ENCODE measurements at places on chromosomes 7 and 10.
A peak's percentile ranks its signal among the peaks of the same experiment; 100 is the strongest.

GRCh38 chr7:142482891-142483658, 225.2 kb upstream of the PRSS58 start:
- DNase-seq = peak; percentile 63

- DNase-seq = no peak
Observed at GRCh38 chr7:13293264-13294002, 606.0 kb downstream of the ARL4A start.

GRCh38 chr10:17220652-17221100, 7.4 kb upstream of the VIM start:
- DNase-seq = no peak

GRCh38 chr10:71725998-71726579, 6.5 kb upstream of the C10orf105 start:
- peak; percentile 27 for DNase-seq

DNA sequence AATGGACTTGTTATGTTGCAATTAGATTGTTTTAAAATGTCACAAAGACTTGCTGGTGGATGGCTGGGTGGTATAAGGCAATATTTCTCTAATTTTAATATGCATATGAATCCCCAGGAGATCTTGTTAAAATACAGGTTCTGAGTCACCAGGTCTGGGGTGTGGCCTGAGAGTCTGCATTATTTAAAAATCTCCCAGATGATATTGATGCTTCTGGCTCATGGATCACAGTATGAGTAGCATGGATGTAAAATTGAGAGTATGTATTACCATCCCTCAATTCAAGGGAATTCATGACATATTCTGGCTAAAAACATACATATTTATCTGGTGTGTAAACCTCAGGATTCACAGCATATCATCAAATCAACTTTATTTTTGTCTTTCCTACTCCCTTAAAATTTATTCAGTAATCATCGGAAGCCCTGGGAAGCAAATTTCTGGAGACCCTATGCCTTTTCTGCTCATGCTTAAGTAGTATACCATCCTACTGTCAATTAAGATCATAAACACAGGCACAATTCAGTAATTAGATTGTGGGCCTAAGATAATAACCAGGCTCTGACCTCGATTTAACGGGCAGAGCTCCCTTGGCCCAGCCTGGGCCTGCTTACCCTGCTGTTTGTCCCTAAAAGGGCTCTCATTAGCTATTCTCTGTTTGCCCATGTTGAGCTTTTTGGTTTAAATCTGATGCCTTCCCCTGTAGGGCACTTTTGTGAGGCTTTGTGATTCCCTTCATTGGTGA, 29.6 kb upstream of the ICA1 start:
- DNase-seq = peak; percentile 9

DNA sequence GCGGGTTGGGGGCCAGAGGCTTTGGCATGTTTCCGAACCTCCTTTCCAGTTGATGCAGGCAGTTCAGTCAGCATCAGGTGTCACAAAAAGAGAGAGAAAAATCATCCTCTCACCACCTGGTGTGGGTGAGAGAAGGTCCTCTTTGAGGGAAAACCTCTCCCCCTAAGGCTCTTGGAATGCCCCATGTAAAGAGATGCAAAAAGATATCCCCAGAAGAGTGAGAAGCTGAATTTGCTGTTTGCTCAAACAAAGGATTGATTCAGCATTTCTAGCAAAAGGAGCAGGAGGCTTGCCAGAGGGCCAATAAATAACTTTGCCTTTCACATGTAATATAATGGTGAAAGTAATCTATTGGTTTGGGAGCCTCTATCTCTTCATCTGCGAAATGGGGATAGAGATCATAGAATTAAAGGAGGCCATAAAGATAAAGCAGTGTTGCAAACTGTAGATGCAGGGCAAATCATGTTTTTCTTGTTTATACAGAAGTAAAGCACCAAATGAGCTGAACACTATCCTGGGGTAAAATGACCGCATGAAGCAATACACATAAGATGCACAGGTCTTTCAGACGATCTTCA, 425.9 kb downstream of the LRMDA start:
- DNase-seq = no peak

DNA sequence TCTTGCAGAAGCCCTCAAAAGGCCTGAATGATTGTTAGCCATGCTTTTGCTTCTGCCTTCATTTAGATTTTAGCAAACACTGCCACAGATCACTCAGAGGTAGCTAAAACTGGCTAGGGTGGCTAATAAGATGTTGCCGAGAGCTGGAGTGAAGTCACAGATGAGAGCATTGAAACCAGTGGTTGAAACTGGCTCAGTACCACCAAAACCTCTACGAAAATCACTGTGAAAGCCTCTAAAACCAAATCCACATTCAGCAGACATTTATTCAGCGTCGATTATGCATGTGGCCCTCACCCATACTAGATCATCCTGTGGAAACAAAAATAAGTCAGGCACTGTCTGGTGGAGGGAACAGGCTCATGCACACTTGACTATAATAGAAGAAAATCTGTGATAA, 50.8 kb downstream of the PIK3CG start:
- DNase-seq = no peak

DNA sequence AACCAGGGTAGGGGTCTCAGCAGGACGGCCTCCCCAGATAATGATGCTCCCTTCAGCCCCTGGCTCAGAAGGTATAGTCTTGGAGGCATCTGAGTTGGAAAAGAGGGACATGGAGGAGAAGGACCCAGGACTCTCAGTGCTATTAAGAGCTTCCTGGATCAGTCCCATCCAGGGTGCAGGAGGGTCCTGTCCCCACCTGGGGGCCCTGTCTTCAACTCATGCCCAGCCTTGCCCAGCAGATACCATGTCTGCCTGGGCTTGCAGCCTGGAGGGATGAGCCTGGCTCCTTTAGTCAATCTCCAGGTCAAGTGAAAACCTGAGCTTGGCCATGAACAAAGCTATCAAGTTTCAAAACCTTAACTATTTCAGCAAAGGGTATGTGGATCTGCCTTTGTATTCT, 67.6 kb downstream of the PRTFDC1 start:
- DNase-seq = no peak

DNA sequence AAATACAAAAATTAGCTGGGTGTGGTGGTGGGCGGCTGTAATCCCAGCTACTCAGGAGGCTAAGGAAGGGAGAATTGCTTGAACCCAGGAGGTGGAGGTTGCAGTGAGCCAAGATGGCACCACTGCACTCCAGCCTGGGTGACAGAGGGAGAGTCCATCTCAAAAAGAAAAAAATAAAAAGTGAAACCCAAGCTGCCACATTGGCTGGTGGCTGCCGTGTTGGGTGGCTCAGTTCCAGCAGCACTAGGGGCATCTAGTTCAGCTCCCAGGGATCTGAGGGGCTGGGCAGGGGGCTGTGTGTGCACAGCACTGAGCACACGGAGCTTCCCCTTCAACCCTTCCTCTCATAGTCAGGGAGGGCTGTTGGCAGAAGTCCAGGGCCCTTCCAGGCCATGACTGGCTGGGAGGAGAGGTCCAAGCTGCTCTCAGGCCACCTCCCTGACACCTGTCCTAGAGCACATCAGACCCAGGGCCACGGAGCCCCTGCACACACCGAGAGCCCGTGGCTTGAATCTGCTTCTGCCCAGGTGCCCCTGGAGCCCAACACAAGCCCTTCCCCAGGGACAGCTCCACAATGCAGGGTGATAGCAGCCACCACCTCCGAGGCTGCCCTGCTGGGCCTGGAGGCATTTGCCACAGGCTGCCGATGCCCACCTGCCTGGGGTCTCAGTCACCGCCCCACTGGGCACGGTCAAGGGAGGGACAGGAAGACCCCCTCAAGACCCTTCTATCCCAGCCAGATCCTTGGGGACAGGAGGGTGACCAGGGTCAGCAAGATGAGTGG, 47.3 kb downstream of the YKT6 start:
- DNase-seq = no peak

DNA sequence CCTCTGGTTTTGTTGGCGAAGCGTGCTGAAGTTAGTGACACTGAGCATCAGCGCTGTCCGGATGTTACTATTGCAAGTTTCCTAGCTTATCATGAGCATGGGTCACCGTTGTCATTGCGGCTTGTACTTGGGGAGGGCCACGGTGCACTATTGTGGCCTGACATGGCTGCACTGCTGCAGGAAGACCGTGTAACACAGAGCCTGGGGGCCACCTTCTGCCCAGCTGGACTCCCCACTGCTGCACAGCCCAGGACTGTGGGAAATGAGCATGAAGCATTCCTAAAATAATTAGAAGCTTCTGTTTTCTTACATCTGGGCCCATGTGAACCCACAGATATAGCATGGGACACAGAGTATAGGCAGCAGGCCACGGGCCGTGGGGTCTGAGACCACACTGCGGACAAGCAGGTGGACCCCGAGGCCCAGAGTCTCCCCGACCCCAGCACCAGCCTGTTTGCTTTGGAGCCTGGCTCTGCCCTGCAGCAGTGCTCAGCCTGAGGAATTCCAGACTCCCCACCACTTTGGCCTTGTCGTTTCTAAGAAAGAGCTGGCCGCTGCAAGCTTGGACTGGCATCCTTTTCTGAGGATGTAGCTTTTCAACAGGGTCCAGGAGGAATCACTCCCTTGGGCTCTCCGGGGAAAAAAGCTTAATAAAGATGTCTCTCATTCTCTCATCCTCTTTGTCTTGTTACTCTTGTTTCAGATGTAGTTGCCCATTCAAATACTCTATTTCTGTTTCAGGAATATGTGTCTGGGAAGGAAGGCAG, 179.2 kb downstream of the CCDC3 start:
- no peak for DNase-seq

- DNase-seq = no peak
Observed at GRCh38 chr10:102661658-102662028, 17.4 kb downstream of the TRIM8 start.

- no peak for DNase-seq
Observed at GRCh38 chr10:1133495-1134045, 77.4 kb downstream of the WDR37 start.
